ENCODE measurements at places on chromosomes 1 and 21. TPM values are rescaled to one million over a fixed set of nuclear protein-coding genes. Genes with fewer than 3 reads are reported as not detected.

Gene RGS16
- 2.4 TPM for polyA plus RNA-seq

DNA sequence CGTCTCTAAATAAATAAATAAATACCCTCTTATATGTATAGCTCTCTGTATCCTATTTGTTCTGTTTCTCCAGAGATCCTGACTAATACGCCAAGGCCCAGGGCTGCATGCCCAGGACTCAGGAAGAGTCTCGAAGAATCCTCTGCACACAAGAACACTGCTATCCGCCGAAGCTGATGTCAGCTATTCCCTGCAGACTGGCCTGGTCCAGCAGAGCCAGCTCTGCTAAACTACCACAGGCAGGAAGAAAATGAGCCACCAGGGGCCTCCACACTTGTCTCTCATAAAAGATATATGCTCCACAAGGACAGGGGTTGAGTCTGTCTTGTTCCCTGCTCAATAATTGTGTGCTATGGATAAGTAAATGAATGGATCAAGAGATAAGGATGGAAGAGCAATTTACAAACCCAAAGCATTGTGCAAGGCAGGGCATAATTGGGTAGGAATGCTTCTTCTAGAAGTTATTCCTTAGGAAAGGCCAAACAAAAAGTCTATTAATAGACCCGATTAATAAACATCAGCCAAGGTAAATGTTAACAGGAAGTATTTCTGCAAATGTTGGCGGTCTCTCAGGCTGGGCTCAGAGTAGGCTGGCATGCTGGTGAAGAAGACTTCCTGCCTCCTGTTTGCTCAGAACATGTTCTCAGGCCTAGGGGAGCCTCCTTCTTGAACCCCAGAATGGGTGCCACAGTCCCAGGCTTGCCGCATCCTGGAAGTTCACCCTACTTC is 26.3 kb upstream of the MAN1C1 start:
- DNase-seq: no peak

DNA sequence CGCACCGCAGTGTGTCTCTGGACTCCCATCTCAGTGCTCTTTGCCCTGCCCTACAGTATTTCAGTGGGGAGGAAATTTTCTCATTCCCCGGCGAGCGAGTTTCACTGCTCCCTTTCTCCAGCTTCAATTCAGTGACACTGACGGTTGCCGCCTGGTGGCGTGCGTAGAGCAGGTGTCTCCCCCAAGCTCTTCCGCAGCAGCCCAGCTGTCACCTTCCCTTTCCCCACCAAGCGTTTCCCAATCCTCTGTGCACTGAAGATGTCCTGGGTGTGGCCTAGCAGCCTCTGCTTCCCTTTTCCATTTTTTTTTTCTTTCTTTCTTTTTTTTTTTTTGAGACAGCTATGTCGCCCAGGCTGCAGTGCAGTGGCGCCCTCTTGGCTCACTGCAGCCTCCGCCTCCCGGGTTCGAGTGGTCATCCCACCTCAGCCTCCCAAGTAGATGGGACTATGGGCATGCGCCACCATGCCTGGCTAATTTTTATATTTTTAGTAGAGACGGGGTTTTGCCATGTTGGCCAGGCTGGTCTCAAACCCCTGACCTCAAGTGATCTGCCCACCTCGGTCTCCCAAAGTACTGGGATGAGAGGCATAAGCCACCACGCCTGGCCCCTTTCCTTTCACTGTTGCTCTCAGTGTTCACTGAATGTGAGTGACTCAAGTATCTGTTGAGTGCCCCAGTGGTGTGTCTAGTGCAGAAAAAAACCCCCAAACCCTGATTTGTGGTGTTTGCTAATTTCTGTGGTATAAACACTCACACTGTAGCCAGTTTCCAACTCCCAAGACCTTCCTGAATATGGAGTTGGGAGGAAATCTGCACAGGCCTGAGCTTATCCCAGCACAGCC is 30.1 kb downstream of the TNFRSF1B start:
- no peak for DNase-seq

DNA sequence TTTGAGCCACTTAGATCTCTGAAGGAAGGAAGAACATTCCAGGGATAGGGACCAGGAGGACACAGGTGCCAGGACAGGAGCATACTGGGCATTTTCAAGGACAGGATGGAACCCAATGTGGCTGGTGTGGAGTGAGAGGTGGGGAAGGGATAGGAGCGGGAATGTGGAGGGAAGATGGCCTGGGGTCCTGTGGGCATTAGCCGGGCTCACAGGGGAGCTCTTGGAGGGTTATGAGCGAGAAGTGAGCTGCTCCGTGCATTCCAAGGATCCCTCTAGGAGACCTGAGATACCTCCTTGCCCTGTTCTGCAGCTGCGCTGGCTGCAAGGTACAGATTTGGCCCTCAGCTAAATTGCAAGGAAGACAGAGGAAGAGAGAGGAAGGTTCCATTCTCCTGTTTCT is 87.5 kb downstream of the IER5 start:
- no peak for DNase-seq

DNA sequence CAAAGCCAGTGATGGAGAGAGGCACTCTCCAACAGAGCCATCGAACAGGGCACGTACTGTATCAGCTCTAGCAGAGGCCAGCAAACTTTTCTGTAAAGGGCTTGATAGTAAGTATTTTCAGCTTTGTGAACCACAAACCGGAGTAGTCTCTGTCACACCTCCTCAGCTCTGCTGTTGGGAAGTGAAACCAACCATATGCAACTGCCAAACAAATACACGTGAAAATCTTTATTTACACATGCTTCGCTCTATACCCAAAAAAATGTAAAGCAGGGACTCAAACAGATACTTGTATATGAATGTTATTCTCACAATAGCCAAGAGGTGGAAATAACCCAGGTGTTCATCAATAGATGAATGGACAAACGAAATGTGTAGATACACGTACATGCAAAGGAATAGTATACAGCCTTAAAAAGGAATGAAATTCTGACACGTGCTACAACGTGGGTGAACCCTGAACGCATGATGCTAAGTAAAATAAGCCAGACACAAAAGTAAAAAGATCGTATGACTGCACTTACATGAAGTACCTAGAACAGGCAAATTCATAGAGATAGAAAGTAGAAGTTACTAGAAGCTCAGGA is 39.0 kb downstream of the SETD4 start:
- no peak for DNase-seq

DNA sequence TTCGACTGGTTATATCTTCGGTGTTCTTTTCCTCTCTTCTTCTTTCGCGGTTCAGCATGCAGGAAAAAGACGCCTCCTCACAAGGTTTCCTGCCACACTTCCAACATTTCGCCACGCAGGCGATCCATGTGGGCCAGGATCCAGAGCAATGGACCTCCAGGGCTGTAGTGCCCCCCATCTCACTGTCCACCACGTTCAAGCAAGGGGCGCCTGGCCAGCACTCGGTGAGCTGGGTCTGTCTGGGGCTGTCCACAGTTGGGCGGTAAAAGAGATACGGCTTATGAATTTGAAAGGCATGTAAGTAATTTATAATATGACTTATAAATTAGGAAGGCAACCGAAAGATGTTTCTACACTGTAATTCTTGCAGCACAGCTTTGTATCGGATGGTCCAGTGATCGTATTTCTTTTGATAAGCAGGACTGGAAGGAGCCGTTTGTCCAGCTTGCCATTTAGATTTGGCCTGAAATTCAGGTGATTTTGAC is 334 bp downstream of the CTH start:
- DNase-seq: no peak

Gene FYB2
- polyA plus RNA-seq: 1.2 TPM

Gene KRTAP13-2
- not detected for polyA plus RNA-seq

Gene LUZP1
- 36.9 TPM for polyA plus RNA-seq

DNA sequence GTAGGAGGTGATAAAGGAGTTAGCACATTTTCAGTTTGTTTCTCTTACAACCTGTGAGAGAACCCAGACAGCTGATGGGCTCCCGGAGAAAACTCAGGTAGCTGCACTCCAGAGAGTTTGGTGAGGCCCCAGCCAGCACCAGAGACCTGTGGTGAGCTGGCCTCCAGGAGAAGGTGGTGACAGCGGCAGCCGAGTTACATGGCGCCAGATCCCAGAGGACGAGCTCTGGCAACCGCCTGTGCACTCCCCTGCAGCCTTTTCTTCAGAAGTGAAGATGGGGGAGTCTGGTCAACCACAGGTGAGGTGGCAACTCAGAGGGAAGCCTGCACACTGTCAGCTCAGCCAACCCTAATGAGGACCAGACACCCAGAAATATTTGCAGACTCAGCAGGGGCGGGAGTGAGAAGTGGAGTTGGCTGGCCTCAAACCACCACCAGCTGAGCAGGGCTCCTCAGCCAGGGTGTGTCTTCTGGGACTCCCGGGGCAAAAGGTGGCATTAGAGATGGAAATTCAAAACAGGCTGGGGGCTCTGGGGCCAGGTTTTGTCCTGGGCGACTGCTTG is 209.7 kb downstream of the SETD4 start:
- DNase-seq: no peak

- no peak for DNase-seq
These were observed 5.1 kb upstream of the LHX9 start for GRCh38 chr1:197911857-197912696.

Gene FABP3
- polyA plus RNA-seq: 70.8 TPM

Gene SLC44A5
- 12.2 TPM for polyA plus RNA-seq

GRCh38 chr1:70438529-70438928 is 27.5 kb downstream of the CTH start:
- no peak for DNase-seq

- DNase-seq: no peak
These were observed 36.2 kb downstream of the SGIP1 start for GRCh38 chr1:66570196-66570595.

DNA sequence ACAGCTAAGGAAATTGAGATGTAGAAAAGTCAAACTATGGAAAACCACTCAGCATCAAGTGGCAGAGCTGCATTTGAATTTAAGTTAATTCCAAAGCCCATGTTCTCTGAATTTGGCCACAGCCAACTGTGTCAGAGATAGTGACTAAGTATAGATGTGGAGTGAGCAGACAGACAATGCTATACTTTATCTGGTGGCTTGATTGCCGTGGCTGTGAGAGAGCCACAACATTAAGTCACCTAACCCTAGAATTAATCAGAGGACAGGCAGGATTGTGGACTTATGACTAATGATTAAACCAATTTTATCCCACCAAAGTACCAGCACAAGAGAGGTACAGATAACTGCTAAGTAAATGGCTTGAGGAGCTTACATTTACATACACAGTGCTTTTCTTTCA is 209.8 kb downstream of the TPR start:
- no peak for DNase-seq

Gene SELE
- 0.42 TPM for polyA plus RNA-seq

DNA sequence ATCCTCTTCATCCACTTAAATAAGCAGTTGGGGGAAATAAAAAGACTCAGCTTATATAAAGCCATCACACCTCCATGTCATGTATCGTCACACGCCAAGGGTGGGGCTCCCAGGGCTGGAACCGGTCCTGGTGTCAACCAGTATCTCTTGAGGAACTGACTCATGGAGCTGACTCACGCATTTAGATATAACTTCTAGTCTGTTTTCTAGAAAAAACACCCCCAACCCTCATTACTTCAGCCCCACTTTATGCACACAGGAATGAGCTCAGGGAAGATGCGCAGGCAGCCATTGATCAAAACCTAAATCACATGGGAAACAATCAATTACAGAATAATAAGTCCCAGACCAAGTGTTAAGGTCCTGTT is 6.9 kb upstream of the IL22RA1 start:
- DNase-seq: no peak

GRCh38 chr1:161439280-161440232 is 65.7 kb upstream of the FCGR2A start:
- DNase-seq: no peak

DNA sequence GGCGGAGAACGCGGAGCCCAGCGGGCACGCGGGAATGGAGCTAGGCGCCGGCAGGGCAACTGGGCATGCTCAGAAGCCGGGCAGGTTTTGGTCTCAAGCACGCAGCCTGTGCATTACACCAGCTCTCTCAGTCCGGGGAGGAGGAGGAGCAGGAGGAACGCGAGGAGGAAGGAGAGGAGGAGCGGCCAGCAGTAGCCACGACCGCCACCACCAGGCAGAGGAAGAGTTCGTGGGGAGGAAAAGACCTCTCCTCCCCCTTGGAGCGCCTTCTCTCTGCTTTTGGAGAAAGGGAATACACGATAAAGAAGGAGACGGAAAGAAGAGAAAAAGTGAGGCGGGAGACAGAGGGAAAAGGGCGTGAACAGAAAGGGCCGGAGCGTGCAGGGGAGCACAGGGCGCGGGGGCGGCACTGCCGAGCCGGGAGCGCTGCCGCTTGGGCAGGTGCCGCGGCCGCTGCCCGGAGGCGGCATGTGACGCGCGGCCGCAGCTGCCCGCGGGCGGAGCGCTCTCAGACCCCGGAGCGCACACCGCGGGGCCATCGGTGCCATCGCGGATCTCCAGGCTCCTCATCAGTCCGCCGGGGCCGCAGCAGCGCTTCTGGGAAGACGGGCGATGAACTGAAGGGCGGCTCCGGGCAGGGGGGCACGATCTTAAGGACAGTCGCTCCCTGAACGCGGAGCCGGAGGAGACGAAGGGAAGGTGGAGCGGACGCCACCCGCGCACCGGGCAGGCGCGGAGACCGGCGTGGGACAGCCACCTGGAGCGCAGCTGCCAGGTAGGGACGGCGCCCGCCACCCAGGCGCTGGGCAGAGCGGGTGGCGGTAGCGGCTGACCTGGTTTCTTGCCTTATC is at the start of gene CHRM3:
Gene CHRM3 (plus strand): TSS at position 116 of the 851 bp plus-strand sequence. CDS start 520,884 bp downstream, outside the sequence.
- peak; percentile 57 for DNase-seq

- DNase-seq: no peak
These were observed 11.0 kb downstream of the AGTRAP start for GRCh38 chr1:11746795-11747487.

Gene ANGPTL3
- 5.4 TPM for polyA plus RNA-seq

GRCh38 chr1:16067127-16067768 is 6.2 kb downstream of the FAM131C start:
- no peak for DNase-seq

DNA sequence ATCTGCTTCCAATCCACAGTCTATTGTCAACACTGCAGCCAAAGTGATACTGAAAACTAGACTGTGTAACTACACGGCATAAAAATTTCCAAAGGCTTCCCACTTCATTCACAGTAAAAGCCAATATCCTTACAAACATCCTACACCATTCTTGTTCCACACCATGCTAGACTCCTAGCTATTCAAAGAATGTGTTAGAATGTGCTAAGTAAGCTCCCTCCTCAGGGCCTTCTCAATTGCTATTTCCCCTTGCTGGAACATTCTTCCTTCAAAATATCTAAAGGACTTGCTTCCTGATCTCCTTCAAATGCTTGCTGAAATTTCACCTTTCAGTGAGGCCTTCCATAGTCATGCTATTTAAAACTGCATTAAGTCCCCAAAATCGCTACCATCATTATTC is 228.1 kb downstream of the AKT3 start:
- no peak for DNase-seq

- no peak for DNase-seq
These were observed 991 bp downstream of the PYGO2 start for GRCh38 chr1:154960446-154961136.

- no peak for DNase-seq
These were observed 79.0 kb upstream of the JUN start for GRCh38 chr1:58862728-58863385.

Gene MAP1LC3C
- polyA plus RNA-seq: 1.5 TPM
